Gastroesophageal sphincter (tissue), 4 donors: ENCODE measurements at places on chromosomes 12 and 14.
A peak's percentile ranks its signal among the peaks of the same experiment; 100 is the strongest.

DNA sequence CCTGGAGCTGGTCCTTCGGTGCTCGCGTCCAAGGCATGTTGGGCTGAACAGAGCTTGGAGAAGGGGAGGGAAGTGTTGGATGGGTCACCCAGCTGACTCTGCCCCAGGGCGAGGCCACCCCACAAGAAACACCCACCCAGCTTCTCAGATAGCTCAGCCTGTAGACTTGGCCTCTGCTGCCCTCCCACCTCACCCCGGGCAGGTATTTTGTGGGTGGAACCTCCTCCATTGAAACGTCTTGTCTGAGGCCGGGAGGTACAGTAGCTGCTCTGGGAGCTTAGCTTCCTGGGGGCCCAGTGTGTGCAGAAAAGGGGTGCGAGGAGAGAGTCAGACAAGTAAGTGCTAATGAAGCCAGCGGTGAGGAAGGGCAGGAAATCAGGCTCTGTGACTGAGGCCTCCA, 54.8 kb upstream of the TSPAN9 start:
- no peak for ATAC-seq

GRCh38 chr12:128810182-128811127, 13.3 kb downstream of the SLC15A4 start:
- peak; percentile 79 for ATAC-seq

GRCh38 chr12:60930151-60930550, 1330.1 kb upstream of the USP15 start:
- ATAC-seq, result no peak

- ATAC-seq, result no peak
Measured at GRCh38 chr12:79151956-79152355, 287.4 kb downstream of the SYT1 start.

DNA sequence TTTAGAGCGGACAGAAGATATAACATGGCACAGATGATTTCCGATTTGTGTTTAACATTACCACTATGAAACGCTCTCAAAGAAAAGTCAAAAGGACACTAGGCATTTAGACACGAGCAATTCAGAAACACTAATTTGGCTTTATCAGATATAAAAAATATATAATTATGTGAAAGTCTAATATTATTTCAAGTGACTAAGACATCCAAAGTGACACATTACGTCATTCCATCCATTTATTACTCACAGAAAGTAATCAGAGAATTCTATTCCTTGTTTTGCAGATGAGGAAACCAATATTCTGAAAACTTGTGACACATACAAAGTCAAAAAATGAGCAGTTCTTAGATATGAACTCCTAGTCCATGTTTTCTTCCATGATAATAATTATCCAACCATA, 250.8 kb upstream of the USP15 start:
- ATAC-seq, result no peak

DNA sequence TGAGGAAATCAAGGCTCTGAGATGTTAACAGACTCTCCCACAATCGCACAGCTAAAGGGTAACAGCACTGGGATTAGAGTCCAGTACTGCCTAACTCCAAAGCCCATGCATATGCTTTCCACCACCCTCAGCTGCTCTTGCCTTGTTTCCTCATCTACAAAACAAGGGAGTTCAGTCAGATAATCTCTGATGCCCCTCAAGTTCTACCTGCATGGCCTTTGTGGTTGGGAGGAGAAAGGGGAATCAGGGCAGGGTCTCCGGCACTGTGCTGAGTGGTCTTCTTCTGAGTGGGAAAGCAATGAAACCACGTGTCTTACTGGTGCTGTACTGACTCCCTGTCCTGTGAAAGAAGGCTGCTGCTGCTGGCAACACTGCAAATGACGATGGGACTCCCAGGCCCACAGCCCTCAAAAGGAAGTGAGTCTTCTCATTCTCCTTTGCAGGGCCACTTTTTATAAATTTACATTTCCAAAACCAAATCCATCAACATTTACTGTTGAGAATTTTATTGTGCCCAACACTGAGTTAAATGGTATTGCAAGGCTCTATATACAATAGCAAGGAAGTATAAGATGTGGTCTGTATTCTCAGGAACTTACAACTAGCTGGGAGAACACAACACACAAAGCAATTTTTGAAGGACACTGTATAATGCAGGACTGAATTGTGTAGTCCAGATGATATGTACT, 19.7 kb upstream of the DUSP16 start:
- ATAC-seq, result no peak

- ATAC-seq, result peak; percentile 44
Measured at GRCh38 chr12:110546339-110546738, 36.8 kb downstream of the PPTC7 start.

DNA sequence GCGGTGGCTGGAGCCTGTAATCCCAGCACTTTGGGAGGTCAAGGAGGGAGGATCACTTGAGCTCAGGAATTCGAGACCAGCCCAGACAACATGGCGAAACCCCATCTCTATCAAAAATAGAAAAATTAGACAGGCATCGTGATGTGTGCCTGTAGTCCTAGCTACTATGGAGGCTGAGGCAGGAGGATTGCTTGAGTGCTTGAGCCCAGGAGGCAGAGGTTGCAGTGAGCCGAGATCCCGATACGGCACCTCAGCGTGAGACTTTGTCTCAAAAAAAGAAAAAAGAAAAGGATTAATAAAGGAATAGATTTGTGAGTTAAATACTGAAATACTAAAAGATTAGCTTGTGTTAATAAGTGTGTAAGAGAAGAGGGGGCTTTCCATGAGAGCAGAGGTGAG, 29.4 kb downstream of the RPGRIP1 start:
- ATAC-seq, result no peak

- no peak for ATAC-seq
Measured at GRCh38 chr14:48584031-48584430, 908.6 kb upstream of the MDGA2 start.

- ATAC-seq, result no peak
Measured at GRCh38 chr14:102201353-102201738, 61.6 kb downstream of the WDR20 start.

- ATAC-seq, result no peak
Measured at GRCh38 chr12:51395283-51396230, 4.4 kb upstream of the GALNT6 start.

GRCh38 chr12:30041096-30041495, 257.4 kb upstream of the TMTC1 start:
- ATAC-seq, result no peak

GRCh38 chr14:92513204-92513965, at the start of gene RIN3:
Gene RIN3, plus strand, starts transcription at chr14:92513781. Its CDS starts 152 bp downstream, at chr14:92513933.
- ATAC-seq, result peak; percentile 71

DNA sequence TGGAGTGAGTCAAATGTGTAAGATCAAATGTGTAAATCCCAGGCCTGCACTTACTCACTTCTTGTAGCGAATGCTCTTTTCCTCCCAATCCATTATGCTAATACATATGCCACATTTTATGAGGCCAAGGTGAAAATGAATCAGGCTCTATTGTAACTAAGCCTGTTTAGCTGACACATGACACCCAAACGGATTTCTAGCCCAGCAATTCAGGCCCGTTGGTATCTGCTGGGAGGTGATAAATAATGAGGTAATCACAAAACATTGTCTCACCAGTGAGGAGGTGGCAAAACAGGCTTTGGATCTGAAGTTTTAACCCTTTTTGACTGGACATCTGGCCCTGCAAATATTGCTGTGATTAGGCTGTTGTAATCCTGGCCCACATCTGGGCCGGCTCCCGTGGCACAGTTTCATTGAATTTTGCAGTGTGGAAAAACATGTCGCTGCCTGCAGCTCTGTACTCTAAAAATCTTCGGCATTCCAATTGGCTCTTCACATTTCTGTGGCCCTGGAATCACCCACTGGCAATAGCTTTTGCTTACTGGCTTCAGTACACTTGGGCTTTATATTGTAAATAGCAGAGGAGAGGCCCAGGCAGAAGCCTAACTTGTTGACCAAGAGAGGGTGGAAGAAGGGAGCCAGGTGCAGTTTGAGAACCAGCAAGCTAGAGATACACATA, 106.1 kb downstream of the PAX9 start:
- no peak for ATAC-seq

- no peak for ATAC-seq
Measured at GRCh38 chr14:68047906-68048305, 228.3 kb downstream of the RAD51B start.

- no peak for ATAC-seq
Measured at GRCh38 chr14:71541973-71542690, 390.1 kb upstream of the RGS6 start.

- ATAC-seq, result no peak
Measured at GRCh38 chr12:33529810-33530209, 90.2 kb upstream of the SYT10 start.

DNA sequence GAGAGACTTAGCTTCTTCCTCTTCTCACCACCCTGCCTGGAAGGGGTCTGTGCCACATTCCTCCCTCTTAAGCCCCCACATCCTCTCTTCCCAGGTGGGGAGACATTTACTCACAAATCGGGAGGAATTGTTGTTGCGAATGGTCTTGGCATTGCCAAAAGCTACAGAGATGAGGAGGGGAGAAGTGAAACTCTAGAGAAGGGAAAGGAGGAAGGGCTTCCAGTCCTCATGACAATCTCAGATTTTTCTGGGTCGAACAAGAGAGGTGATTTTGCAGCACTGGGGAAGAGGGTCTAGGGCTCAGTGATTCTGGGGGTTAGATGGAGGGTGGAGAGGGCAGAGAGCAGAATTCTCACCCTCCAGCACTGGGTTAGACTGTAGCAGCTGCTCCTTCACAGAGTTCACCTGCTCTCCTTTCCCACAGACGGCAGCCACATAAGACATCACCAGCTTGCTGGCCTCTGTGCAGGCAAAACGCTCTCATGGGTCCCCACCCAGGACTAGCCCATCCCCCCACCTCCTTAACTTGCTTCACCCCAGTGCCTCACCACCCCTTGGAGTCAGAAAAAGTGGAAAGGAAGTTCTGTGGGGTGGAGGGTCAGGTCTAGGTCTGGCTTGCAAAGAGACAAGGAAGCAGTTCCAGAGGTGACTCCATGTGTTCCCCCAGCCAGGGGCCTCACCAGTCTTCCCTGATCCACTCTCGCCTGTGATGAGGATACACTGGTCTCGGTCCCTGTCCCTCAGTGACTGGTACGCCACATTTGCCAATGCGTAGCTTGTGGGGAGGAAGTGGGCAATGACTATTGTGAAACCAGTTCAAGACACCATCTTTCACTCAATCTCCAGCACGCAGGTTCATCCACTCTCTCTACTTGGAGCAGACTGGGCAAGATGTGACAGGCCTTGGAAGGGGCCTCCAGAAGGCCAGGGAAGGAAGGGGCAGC, 2.7 kb downstream of the MYO1A start:
- ATAC-seq, result no peak

GRCh38 chr14:52948836-52949235, 2.0 kb downstream of the FERMT2 start:
- no peak for ATAC-seq

- ATAC-seq, result no peak
Measured at GRCh38 chr14:55928276-55928675, 189.9 kb upstream of the PELI2 start.
